ENCODE measurements at places on chromosomes 12 and 14.

- no peak for DNase-seq
These were observed 881 bp upstream of the PUS1 start for GRCh38 chr12:131928080-131928710.

DNA sequence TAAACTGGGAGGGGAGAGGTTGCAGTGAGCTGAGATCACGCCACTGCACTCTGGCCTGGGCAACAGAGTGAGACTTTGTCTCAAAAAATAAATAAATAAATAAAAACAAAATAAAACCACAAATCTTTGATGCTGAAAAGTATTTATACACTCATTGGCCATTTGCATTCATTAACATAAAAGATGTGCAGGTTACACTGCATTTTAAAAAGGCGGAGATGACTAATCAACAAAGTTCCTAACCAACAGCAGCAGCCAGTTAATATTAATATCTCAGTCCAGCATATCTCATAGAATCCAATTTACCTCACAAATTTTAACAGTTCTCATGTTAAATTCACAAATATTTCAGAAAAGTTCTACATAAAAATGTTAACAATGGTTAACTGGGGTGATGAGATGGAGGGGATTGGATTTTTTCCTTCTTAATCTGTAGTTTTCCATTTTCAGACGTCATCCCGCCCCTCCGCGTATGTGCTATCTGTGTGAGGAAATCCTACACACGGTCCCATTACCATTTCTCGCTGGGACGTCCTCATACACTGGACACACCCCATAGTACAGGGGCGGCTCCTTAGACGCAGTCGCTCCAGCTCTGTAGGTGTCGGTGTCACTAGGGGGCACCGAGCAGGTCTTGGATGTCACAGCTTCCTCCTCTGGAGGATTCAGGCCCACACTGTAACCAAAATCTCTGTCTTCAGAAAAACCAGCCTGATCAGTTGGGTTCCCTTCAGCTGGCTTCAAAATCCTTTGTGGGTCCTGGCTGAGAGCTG is 7.3 kb downstream of the ANKLE2 start:
- no peak for DNase-seq

GRCh38 chr12:48263617-48264016 is 60.5 kb upstream of the OR10AD1 start:
- no peak for DNase-seq

GRCh38 chr14:99950181-99950580 is 115.0 kb upstream of the EVL start:
- no peak for DNase-seq

- DNase-seq: no peak
These were observed 5.3 kb upstream of the ACACB start for GRCh38 chr12:109110988-109111495.

DNA sequence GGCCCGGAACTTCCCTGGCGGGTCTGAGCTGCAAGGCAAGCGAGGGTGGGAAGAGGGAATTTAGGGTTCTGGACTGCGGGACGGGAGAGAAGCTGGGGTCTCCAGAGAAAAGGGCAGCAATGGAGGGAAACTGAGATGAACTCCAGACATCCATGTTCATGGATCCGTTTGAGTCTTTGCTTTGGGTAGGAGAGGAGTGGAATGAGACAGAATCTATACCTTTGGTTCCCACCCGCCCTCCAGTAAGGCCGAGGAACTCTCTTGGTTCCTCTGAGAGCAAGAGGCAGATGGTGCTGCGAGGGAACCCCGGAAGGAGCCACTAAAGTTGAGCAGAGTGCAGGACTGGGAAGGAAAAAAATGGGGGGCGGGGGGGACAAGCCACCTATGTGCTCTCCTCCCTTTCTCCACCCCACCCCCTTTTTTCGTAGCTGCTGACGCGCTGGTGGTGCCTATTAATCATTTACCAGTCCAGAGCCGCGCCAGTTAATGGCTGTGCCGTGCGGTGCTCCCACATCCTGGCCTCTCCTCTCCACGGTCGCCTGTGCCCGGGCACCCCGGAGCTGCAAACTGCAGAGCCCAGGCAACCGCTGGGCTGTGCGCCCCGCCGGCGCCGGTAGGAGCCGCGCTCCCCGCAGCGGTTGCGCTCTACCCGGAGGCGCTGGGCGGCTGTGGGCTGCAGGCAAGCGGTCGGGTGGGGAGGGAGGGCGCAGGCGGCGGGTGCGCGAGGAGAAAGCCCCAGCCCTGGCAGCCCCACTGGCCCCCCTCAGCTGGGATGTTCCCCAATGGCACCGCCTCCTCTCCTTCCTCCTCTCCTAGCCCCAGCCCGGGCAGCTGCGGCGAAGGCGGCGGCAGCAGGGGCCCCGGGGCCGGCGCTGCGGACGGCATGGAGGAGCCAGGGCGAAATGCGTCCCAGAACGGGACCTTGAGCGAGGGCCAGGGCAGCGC is 1.2 kb downstream of the SSTR1 start:
- DNase-seq: peak; percentile 43

- no peak for DNase-seq
These were observed 20.0 kb downstream of the PCNX4 start for GRCh38 chr14:60111732-60112131.

DNA sequence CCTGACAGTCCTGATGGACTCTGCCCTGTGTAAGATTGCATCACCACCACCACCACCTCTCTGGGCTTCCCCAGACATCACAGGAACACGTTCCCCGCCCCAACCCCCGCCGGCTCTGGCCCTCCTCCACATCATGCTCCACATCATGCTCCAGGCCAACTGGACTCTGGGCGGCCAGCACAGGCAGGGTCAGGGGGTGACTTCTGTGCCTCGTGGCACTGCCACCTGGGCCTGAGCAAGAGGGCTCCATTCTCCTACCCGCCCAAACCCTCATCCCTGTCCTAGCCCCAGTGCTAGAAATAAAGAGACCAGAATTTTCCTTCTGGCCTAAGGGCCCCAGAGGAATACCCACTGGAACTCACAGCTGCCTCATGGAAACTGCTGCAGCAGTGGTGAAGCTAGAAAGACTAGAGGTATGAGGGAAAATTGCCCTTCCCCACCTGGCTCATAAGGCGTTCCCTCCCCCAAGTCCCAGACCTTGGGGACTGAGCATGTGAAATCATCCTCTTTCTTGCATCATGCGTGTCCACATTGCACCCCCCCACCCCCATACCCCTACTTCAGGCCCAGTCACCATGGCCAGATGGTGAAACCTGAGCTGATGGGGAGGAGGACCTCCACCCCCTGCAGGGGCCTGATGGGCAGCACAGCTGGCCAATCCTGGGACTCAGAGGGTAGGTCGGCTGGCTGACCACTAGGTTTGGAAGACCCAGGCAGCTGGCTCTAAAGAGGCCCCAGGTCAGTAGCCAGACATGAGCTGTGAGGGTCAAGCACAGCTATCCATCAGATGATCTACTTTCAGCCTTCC is at the start of gene INHBE:
Gene INHBE, plus strand, starts transcription at position 742 of the 808 bp plus-strand sequence. CDS start 230 bp downstream, outside the sequence.
- DNase-seq: no peak

DNA sequence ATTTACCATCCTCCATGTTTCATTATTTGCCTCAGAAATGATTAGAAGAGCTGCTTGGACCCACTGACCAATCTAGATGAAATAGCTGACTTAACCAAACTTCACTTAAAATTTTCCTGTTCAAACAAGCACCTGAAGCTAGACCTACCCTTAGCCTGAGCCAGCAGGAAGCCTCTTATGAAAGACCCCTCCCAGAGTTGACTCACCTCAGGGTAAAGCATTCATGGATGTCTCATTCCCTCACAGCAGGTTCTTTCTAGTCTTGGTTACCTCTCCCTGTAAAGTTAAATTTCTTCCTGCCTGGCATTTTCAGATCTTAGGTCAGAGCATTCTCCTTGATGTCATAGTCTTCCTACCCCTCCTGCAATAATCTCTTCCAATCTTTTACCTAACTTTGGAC is 1209.8 kb downstream of the FLRT2 start:
- DNase-seq: no peak

DNA sequence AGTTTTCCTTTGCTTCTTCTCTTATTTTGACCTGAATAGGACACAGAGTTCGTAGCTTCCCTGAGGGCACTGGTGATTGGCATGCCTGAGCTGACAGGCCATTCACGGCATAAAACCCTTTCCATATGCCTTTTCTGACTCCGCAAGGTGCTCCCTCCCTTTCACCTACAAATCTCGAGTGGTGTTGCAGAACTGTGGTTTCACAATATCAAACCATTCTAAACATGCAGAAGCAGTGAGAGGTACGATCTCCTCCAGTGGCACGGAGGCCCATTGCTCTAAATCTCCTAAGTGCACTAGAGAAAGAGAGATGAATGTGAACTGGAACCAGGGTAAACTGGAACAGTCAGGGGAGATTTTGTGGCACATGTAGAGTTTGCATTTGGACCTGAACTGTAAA is 23.9 kb downstream of the CLSTN3 start:
- no peak for DNase-seq

DNA sequence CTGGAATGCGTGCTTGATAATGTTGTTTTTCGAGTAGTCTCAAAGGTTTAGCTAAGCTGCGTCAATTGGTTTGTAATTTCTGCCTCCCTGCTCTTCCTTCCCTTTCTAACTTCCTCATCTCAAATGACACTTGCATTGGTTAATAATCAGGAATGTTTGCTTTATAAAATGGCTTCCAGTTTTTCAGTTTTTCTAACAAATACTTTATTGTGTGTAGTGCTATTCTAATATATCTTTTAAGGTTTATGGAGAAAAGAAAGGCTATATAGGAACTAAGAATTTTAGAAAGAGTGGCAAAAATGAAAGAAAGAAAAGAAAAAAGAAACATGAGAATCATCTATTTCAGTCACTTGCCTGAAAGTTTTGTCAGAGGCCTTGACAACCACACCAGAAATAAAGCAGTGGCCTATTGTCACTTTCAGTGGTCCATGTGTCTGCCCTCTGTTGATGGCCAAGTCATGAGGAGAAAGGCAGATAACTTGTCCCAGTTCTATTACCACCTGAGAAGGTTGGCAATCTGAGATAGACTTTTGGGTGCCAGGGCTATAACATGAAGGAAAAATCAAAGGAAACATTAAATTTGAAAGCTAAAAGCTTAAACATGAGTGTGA is 221.9 kb upstream of the KITLG start:
- DNase-seq: no peak

DNA sequence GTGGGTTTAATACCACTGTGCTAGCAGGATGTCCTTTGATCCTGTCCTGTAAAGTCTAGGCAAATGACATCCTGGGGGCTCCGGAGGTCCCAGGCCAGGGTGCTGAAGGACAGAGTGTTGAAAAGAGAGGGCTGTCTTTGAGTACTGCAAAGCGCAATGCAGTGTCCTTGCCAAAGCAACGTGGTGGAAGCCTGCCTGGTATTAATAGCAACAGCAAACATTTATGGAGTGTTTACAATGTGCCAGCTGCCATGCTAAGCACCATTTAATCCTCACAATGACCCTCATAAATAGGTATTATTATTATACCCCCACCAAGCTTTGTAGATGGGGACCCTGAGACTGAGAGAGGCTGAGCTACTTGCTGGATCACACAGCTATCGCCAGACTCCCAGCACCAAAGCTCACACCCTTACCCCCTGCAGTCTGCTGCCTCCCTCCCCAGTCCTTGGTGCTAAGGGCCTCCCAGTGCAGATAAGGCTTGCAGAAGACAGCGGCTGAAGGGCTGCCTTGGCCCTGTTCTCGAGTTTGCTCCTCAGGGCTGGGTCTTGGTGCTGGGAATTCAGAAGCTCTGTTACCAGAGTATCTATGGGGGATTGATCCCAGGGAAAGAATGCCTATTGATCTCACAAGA is 427.7 kb downstream of the FUT8 start:
- DNase-seq: peak; percentile 91

GRCh38 chr12:48712209-48712608 is 4.3 kb downstream of the CCNT1 start:
- no peak for DNase-seq

DNA sequence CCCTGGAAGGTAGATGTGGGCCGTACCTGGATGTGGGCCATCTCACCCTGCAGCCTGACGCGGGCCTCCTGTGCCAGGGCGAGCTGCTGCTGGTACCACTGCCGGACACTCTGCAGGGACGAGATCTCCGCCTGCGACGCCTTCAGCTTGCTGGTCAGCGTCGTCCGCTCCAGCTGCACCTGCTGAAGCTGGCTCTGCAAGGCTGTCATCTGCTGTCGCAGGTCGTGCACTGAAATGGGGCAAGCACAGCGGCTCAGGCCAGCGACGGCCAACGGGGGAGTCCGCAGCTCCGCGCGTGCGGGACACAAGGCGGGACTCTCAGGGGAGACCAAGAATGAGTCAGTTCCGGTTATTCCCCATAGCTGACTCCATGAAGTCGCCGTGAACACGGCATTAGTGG is 26.9 kb downstream of the GOLGA3 start:
- DNase-seq: no peak

- DNase-seq: peak; percentile 71
These were observed 14.8 kb downstream of the PROX2 start for GRCh38 chr14:74860899-74861733.

DNA sequence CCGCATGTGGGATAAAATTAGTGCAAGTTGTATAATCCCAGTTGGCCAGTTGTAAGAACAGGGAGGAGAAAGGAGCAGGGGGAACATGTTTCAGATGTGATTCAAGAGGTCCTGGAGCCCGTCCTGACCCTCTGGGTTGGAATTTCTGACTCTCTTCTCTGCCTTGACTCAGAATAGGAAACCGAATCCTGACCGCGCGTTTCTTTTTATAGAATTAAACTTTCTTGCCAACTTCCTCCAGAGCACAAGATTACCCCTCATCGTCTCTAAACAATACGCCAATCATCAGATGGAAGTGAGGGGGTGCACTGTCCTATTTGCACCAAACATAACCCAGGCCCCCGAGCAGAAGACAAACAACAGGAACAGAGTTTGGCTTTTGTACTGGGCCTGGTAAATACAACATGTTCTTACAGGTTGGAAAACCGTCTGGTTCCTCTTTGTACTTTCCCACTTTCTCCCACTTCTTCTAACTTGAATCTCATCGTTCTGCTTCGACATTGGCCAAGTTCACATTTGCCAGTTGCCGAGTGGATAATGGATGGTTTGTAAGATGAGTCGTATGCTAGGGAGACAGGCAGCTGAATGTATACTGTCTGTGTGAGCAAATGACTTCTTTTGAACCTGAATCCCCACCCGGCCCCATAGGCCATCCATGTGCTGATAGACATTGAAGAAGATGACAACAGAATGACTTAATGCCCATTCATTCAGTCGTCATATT is 42.6 kb upstream of the MED13L start:
- DNase-seq: no peak

GRCh38 chr12:32115404-32116104 is 8.9 kb downstream of the BICD1 start:
- DNase-seq: no peak

DNA sequence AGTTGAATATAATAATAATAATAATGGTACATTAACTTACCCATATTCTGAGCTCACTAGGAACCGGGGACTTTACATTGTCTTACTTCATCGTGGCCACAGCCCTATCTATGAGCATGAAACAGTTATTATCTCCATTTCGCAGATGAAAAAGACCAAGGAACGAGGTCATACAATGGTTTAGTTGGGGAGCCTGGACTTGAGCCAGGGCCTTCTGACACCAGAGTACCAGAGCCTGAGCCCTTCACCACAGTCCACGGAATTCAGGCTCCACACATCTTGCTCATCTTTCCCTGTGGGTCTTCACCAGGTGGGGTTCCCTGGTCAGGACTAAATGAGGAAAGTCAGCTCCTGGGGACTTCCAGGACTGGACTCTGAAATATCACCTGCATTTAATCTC is 31.3 kb upstream of the CMKLR1 start:
- no peak for DNase-seq

- DNase-seq: no peak
These were observed 128.4 kb upstream of the NCOR2 start for GRCh38 chr12:124695861-124696260.

GRCh38 chr14:64746298-64747250 is 42.4 kb downstream of the PLEKHG3 start:
- DNase-seq: no peak
